ENCODE measurements at places on chromosomes 4 and X. TPM values are rescaled to one million over a fixed set of nuclear protein-coding genes. Genes with fewer than 3 reads are reported as not detected.

- no peak for DNase-seq
These were observed 65.1 kb downstream of the ARHGAP6 start for GRCh38 chrX:11600578-11600977.

DNA sequence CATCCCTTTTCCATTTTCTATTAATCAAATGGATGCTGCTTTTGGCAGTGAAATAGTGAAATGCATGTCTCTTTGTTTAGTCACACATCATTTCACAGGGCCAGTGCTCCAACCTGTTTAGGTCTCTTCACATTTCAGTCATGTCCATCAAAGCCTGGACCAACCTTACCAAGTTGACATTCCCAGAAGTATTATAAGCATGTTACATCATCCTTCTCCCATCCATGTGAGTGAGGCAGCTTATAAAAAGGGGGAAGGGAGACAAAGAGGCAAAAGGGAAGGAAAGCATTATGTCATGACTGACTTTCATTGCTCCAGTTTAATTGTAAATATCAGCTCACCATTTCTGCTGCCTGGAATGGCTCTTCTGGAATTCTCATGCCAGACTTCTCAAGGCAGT is 94.4 kb downstream of the NWD2 start:
- DNase-seq: no peak

DNA sequence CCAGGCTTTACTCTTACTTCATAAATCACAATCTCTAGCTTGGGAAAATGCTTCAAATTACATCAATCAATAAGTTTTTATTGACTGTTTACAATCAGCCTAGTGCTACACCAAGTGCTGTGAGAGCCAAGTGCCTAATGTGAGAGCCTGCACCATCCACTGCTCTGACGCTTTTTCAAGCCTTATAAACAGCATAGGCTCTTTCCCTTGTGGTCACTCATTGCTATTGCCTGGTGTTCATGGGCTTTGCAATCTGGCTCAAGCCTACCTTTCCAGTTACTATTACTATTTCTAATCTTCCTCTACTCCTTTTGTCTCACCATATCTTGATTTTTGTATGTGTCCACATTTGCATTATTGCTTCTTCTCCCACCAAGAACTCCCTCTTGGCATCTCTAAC is 77.0 kb downstream of the REELD1 start:
- no peak for DNase-seq

DNA sequence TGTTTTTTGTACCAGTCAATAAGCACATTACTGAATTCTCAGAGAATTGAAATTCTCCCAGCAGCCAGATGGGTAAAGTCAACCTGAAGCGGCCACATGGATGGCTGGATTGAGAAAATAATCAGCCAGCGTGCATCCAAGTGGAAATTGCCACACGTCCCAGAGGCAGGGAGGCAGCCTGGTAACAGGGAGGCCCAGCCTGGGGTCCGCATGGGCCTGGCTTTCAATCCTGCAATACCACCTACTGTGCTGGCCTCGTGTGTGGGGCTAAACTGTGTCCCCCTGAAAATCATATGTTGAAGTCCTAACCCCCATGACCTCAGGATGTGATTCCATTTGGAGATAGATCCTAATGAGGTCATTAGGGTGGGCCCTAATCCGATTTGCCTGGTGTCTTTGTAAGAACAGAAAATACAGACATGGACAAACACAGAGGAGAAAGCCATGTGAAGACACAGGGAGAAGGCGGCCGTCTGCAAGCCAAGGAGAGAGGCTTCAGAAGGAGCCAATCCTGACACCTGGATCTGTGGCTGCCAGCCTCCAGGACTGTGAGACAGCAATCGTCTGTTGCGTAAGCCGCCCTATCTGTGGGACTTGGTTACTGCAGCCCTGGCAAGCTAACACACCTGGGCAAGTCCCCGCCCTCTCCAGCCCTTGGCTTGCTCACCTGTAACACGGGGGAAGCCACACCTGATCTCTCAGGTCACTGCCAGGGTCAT is 90.3 kb downstream of the JAKMIP1 start:
- DNase-seq: no peak

DNA sequence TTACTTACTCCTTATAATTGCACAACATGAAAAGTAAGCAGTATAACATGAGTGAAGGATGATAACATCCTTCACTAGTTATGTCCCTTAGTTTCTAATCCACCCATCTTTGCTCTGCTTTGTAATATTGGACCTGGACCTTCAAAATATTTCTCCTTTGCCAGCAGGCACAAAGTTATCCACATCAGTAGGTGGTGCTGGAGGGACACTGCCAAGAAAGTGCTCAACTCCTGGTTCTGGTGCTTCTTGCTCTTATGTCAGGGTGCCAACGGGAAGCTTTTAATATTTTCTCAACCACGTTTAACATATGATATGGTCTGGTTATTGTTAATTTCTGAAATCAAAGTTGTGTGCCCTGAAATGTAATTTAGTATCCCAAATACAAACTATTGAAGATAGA is 49.1 kb downstream of the TMEM165 start:
- no peak for DNase-seq

- DNase-seq: no peak
These were observed 67.0 kb downstream of the SLC7A11 start for GRCh38 chr4:138174981-138175794.

DNA sequence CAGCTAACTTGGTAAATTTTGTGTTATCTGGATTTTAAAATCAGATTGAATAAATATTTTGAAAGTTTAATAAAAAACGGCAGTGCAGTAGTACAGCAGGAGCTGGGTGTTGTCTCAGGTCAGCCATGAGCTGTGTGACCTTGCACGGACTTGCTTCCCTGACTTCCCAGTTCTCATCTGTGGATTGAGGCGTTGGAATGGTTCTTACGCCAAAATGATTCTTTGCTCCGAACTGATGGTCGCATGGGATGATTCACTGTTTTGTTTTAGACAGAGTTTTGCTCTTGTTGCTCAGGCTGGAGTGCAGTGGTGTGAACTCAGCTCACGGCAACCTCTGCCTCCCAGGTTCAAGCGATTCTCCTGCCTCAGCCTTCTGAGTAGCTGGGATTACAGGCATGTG is 45.0 kb downstream of the RGS12 start:
- DNase-seq: no peak

The UGT2A1 gene
- not detected for polyA plus RNA-seq

The CT45A7 gene
- not detected for polyA plus RNA-seq

The ATP2B3 gene
- not detected for polyA plus RNA-seq
